Fibroblast of upper back skin (primary cell): ENCODE measurements at places on chromosomes 6 and 20.

- DNase-seq: peak; percentile 53
Measured at GRCh38 chr6:41470029-41470330, 76.2 kb upstream of the FOXP4 start.

DNA sequence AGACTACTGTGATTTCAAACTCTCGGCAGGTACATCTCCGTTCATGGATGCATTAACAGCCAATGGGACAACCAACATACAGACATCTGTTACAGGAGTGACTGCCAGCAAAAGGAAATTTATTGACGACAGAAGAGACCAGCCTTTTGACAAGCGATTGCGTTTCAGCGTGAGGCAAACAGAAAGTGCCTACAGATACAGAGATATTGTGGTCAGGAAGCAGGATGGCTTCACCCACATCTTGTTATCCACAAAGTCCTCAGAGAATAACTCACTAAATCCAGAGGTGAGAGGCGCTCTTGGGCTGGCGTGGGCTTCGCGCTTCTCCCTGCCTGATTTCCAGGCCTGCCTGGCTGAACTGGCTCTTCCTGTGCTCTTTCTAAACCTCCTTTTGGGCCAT is 68.4 kb downstream of the RPP40 start:
- no peak for DNase-seq

GRCh38 chr6:138013959-138014358 is 93.3 kb downstream of the PERP start:
- no peak for DNase-seq

- DNase-seq: no peak
Measured at GRCh38 chr20:16412906-16413305, 160.3 kb downstream of the KIF16B start.

GRCh38 chr6:133606852-133607251 is 282.1 kb upstream of the TCF21 start:
- no peak for DNase-seq

- DNase-seq: no peak
Measured at GRCh38 chr6:75167851-75168250, 38.0 kb downstream of the COL12A1 start.

- peak; percentile 67 for DNase-seq
Measured at GRCh38 chr20:49674383-49675352, 39.0 kb downstream of the B4GALT5 start.

DNA sequence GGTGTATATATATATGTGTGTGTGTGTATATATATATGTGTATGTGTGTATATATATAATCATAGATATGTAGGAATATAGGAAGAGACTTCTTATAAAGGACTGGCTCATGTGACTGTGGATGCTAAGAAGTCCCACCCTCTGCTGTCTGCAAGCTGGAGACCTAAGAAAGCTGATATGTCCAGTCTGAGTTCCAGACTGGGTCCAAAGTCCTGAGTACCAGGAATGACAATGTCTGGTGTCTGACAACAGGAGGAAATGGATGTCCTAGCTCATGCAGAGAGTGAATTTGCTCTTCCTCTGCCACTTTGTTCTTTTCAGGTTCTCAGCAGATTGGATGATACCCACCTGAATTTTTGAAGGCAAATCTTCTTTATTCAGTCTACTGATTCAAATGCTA is 7.1 kb downstream of the ALDH5A1 start:
- no peak for DNase-seq

- no peak for DNase-seq
Measured at GRCh38 chr6:24909241-24910216, 26.2 kb downstream of the RIPOR2 start.

DNA sequence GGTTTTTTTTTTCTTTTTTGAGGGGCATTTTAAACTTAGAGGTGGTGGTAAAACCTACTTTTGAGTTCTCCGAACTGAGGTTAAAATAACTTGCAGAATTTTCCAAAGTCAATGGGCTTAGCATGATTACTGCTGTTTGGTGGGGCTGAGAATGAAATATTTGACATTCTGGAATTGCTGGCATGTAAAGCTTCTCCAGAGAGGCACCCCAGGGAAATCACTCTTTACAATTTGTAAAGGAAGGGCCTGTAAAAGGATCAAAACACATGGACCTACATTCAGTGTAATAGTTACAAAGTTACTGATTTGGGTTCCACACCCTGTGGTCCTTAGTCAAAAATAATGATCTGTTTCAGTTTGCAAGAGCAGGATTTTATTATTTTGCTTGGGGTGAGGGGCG is 5.5 kb downstream of the FAM217B start:
- DNase-seq: peak; percentile 64

- peak; percentile 83 for DNase-seq
Measured at GRCh38 chr6:14682812-14683211, 563.1 kb upstream of the JARID2 start.

GRCh38 chr6:119224095-119224701 is 125.4 kb downstream of the MAN1A1 start:
- DNase-seq: no peak
